ENCODE measurements at places on chromosomes 1 and 21.

DNA sequence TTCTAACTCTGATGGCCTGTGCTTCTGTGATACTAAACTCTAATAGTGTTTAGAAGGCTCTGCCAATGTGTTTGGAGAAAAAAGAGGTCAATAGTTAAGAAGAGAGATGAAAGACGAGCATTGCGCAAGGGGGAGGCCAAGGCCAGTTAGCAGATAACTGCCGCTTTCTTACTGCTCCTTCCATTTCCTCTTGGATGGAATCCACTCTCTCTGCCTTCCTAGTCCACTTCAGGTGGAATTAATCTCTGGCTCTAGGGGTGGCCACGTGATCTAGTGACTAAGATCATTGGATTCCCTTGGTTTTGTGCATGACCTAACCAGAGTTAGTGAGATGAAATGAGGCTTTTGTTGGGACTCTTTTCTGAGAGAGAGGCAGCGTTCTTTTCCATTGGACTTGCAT, 148.3 kb downstream of the ACTL8 start:
- DNase-seq: peak; percentile 47

- no peak for DNase-seq
These were observed 11.4 kb downstream of the NEK7 start for GRCh38 chr1:198168227-198168626.

DNA sequence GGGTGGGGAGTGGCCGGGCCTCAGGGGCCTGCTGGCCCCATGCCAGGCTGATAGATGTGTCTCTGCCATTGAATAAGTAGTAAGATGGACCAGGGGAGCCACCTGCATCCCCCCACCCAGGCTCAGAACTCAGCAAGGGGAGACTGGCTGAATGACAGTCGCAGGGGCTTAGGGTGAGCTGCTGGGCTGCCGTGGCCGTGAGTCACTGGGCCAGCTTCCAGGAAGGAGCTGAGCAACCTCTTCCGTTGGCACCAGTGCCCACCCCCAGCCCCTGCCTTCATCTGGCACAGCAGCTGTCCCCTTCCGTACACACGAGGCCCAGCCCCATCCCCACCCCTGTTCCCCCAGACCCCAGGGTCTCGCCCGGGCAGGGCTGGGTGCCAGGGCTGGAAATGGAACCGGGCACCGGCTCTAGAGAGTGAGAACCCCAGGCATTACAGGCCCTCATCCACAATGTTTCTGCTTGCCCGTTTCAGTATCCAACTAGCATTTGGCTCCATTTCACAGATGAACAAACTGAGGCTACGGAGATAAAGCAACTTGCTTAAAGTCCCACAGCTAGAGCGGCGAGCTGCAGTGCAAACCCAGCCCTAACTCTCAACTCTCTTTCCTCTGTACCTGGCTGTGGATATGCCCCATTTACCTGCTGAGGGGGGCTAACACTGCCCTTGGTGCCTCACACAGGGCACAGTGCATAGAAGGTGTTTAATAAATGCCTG, 10.2 kb downstream of the WNT4 start:
- DNase-seq: peak; percentile 68

GRCh38 chr1:66400660-66401059, 133.3 kb upstream of the SGIP1 start:
- no peak for DNase-seq

- peak; percentile 78 for DNase-seq
These were observed 8.4 kb upstream of the IKBKE start for GRCh38 chr1:206461602-206462455.

GRCh38 chr1:18343581-18343980, 137.1 kb upstream of the KLHDC7A start:
- no peak for DNase-seq

DNA sequence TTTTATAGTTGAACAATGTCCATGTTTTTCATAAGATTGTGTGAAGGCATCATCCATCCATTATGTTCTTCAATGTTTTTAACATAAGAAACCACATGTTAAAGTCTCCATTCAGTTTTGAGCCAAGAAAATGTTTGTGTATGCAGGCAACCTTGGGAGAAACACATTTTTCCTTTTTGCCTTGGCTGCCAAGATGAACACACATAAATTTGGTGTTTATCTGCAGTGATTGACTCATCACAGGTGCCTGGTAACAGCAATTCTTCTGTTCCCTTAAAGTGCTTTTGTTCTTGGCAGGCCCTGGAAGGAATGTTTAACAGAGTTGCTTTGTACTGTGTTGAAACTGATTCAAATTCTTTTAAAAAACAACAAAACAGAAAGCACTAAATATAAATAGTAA, 709.9 kb upstream of the ADGRL4 start:
- DNase-seq: no peak

DNA sequence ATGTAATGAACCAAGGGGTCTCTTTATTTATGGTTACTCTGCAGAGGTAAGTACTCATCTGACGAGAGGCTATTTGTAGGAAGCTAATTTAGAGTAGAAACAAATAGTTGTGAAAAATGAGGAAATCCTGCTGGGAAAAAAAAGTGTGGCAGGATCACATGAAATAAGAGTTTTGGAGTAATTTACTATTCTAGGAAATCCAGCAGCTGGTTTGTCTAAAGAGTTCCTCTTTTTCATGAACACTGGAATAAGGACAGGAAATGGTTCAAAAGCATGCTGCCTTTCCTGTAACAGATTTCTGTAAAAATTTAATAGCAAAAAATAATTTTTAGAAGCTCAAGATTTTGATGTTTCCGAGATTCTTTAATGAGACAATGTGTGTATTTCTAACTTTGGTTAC, 177.3 kb downstream of the CHRM3 start:
- no peak for DNase-seq

DNA sequence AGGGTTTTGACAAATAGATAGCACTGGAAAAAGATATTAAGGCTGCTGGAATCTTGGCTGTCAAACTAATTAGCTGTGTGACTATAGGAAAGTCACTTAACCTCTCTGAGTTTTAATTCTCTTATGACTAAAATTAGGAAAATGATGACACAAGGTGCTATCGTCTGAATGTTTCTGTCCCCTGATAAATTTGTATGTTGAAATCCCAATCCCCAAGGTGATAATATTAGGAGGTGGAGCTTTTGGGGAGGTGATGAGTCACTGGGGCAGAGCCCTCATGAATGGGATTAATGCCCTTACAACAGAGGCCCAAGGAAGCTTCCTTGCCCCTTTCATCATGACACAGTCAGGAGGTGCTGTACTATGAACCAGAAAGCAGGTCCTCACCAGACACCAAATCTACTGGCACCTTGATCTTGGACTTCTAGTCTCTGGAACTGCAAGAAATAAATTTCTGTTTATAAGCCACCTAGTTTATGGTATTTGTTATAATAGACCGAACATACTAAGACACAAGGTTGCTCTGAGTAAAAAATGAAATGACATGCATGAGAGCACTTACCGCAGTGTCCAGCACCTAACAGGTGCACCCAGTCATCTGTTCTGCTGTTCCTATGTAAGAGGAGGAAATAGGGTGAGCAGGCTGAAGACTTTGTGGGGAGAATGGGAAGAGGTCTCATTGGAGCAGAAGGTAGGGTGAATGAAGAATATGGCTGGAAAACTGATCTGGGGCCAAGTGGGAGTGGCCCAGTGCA, 26.3 kb upstream of the DISP1 start:
- DNase-seq: no peak

- no peak for DNase-seq
These were observed 1.2 kb downstream of the ITPKB start for GRCh38 chr1:226737819-226738420.

DNA sequence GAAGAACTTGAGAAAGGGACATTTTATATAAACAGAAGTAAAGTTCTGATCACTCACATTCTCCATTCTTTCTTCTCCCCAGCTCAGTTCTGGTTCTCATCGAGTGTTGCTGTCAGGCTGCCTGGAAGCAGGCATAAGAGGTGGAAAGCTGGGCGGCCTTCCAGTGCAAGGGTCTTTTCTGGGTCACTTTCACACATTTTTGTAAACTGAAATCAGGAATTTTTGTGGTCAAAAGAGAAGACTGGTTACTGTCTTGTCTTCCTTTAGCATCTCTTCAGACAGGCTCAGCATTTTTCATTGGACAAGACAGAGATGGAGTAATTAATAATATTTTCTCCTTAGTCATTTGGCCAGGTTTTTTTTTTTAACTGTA, 93.7 kb downstream of the CTH start:
- DNase-seq: peak; percentile 13

DNA sequence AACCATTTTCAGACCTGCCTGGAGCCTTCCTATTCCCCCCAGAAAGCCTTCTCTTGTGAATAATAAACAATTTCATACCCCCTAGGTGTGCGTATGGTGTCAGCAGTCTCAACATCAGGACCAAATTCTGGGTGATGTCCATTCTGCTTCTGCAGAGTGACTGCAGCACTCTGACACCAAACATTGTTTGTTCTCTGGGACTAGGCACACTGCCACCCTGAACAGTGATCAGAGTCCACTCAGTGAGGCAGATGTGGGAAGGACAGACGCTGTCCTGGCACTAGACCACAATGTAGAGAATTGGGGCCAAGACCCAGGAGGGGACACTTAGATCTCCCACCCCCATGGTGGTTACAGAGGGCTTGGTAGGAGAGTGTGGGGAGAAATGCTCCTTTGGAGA, 175.1 kb downstream of the BACH1 start:
- DNase-seq: no peak

GRCh38 chr21:30717105-30717504, 1.5 kb downstream of the KRTAP21-3 start:
- no peak for DNase-seq

DNA sequence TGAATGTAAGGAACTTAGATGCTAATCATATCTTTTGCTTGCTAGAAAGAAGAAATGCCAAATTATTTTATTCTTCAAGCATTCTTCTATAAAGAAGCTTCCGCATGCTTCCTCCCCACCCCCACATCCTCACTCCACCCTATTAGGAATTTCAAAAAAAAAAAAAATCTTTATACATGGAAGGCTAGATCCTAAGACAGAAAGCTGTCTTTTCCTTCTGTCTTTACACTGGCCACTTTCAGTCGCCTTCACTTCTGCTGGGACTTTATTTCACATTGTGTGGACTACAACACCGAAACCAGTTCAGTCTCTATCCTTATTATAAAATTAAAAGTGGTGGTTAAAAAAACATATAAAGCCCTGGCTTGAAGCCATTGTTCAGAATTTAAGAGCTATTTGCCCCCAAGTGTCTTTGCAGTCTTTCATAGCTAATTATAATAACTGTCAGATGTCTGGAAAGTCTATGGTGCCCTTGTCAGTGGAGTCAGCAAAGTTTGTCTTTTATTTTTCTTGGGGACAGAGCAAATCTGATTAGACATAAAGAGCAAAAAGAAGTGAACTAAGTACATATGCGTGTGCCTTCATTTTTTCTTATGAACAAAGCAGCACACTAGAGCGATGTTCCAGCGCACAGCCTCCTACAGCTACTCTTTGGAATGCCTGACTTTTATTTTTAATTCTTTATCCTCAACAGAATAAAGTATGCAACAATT, 297.7 kb downstream of the PTPRC start:
- DNase-seq: peak; percentile 64

- DNase-seq: no peak
These were observed 11.0 kb downstream of the ZBTB7B start for GRCh38 chr1:155013632-155014031.

Measured in ACHN (cell line).